ENCODE measurements at places on chromosomes 4 and X. TPM values are rescaled to one million over a fixed set of nuclear protein-coding genes. Genes with fewer than 3 reads are reported as not detected.
A peak's percentile ranks its signal among the peaks of the same experiment; 100 is the strongest.

The CYLC1 gene
- total RNA-seq, result not detected

The HPGDS gene
- 1.1 TPM for total RNA-seq

The RPL34 gene
- total RNA-seq, result 534 TPM

The GC gene
- total RNA-seq, result not detected

DNA sequence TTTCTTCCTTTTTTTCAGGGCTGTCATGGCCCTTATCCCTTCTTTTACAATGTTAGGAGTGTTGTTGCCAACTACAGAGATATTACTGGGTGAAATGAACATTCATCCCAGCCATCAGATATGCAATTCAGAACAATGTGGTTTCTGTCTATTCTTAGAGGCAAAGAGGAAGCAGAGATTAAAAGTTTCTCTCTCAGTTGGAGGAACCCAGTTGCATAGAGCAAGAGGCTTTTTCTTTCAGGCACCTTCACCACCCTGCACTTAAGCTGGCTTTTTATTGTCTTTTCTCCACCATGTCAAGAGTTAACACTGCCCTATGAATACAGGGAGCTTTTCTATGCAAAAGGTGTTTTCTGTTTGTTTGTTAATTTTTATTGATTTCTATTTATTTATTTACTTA lies 1559.6 kb upstream of the IGFBP7 start:
- DNase-seq, result no peak

GRCh38 chrX:72102760-72103159 lies 29.0 kb downstream of the RTL5 start:
- no peak for DNase-seq

GRCh38 chr4:38868059-38868960 lies 704 bp downstream of the FAM114A1 start:
- DNase-seq, result no peak

- DNase-seq, result no peak
Measured at GRCh38 chr4:168999809-169000208, 10.2 kb downstream of the CBR4 start.

- DNase-seq, result no peak
Measured at GRCh38 chr4:121189326-121190215, 25.4 kb upstream of the TNIP3 start.

- no peak for DNase-seq
Measured at GRCh38 chr4:131054489-131055019, 1958.6 kb downstream of the C4orf33 start.

GRCh38 chrX:92232182-92232581 lies 453.0 kb downstream of the PCDH11X start:
- DNase-seq, result no peak

DNA sequence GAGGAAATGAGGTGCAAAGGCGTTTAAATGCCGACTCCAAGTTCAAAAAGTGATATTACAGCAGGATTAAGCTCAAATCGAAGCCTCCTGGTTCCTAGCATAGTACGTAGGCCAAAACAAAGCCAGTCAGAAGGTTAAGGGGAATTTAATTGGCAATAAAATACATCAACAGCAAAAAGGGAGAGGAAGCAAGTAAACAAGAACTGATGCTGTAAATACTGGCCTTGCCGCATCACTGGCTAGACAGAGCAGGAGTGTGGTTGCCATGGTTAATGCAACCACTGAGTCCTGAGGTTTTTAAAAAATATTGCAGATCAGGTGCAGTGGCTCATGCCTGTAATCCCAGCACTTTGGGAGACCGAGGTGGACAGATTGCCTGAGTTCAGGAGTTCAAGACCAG lies 63.2 kb upstream of the FBXW7 start:
- DNase-seq, result no peak

GRCh38 chr4:149055624-149056023 lies 613.4 kb upstream of the NR3C2 start:
- DNase-seq, result no peak

- no peak for DNase-seq
Measured at GRCh38 chr4:52926196-52926974, 64.3 kb downstream of the RASL11B start.

DNA sequence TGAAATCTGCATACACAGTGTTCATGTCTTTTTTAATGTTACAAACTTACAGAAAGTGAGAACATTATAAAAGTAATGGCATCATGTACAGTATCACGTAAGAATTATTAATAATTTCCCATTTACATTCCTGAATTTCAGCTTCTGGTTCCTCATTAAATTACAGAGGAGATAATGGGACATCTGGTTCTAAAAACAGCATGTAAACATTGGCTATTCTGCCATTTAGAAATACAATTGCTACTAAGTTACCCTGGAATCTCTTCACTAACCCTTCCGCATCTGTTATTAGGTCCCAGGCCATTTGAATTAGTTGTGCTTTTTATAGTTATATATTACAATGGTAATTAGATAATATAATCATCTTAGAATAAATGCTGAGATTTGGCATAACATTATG lies 505.1 kb downstream of the FSTL5 start:
- no peak for DNase-seq

- DNase-seq, result no peak
Measured at GRCh38 chr4:22780317-22780716, 87.6 kb downstream of the GBA3 start.

GRCh38 chr4:88793475-88793874 lies 95.8 kb upstream of the NAP1L5 start:
- no peak for DNase-seq

DNA sequence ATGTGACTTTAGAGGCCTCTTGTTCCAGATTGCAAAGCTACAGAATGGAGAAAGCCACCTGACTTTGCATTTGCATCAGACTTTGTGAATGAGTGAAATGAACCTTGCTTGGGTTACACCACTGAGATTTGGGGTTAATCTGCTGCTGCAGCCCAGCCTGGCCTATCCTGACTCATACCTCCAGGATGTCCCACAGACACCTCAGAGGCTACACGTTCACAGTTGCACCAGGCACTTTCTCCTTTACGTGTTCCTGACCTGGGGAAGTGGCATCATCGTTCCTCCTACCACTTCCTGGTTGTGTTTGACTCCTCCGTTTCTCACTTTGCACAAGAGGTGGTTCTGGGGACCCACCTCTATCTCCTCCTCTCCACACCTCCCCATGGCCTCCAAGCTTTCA lies 9.2 kb upstream of the SORCS2 start:
- peak; percentile 36 for DNase-seq

All from cardiac septum (tissue), 1 donor.